ENCODE measurements at places on chromosomes 4 and X.

DNA sequence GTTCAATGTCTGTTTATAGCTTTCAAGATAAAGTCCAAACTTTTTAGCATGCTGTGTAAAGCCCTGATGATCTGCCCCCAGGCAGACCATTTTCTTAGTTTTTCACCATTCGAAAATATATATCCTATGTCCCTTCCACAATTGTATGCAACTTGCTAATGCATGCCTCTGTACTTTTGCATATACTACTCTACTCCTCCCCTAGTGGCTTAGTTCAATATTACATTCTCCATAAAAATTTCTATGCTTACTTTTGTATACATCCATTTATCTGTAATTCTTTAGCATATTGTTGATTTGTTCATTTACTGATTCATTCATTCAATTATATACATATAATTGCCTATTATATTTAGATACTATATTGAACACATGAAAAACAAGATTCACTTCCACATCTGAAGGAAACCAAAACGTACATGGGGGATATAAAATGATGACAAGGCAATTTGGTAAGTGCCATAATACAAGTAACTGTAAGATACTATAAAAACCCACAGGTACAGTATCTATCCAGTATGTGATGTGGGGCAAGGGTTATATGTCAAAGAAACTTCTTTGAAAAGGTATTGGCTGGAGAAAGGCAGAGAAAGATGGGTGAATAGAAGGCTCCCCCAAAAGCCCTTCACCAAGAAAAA lies 902.5 kb downstream of the FAM133A start:
- DNase-seq, result no peak

- no peak for DNase-seq
These were observed 145.3 kb downstream of the ATRX start for GRCh38 chrX:77640702-77641101.

DNA sequence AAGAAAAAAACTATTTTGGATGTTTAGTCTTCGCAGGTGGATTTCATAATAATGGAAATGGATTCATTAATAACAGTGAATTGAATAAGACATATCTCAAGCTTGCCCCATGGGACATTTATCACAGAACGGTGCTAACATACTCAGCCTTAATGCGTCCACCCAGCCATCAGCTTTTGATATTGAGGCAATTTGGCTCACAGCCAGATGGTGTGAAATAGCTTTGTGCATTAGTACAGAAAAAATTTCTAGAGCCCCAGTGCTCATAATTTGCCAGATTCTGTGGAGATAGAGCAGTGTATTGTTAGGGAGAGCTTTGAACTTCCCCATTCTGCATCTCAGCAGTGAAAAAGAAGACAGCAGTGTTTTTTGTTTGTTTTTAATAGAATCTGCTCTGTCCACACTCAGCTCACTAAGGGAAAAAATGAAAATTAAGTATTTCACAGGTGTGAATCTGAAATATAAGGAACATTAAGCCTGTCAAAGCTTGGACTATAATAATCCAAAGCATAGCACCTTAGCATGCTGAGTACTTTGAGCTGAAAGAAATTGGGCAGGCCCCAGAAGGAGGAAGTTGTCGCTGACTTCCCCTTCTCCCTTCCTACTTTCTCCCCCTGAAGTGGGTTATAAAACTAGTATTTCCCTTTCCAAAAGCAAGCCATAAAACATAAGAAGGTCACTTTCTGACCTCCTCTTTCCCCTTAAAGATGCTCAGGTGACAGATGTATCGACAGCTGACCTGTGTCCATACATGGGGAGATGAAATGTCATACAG lies 295.8 kb downstream of the MAGEB5 start:
- no peak for DNase-seq

DNA sequence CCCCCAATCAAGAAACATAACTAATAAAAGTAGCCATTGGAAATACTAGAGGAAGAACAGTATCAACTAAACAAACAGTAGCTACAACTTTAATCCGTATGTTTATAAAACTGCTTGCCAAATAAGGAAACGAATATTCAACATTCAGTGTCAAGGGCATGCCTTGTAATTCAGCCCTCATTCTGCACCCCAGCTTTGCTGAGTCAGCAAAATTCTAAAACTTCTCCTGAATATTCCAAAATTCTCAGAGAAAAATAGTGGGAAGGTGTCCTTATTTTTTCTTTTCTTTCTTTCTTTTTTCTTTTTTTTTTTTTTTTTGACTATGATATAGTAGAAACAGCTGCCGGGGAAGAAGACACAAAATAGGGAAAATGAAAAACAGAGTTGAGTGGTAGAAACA lies 344.8 kb upstream of the MAGEC2 start:
- DNase-seq, result no peak

- DNase-seq, result no peak
These were observed at the start of gene RTL9 for GRCh38 chrX:110358548-110358947. Gene RTL9, plus strand, starts transcription at chrX:110358848. Its CDS starts 91,770 bp downstream, at chrX:110450618.

- no peak for DNase-seq
These were observed 124.0 kb downstream of the MOSPD2 start for GRCh38 chrX:14997271-14997670.

- DNase-seq, result no peak
These were observed 71.6 kb downstream of the PPARGC1A start for GRCh38 chr4:23818097-23818885.

Measured in OCI-LY7 (cell line).